Small intestine (tissue), 16 donors: ENCODE measurements at places on chromosomes 7 and 10. TPM values are rescaled to one million over a fixed set of nuclear protein-coding genes. Genes with fewer than 3 reads are reported as not detected.

Gene PIP
- polyA plus RNA-seq: not detected

Gene TRIL
- 0.27 TPM for polyA plus RNA-seq

Gene FBXO24
- not detected for polyA plus RNA-seq

DNA sequence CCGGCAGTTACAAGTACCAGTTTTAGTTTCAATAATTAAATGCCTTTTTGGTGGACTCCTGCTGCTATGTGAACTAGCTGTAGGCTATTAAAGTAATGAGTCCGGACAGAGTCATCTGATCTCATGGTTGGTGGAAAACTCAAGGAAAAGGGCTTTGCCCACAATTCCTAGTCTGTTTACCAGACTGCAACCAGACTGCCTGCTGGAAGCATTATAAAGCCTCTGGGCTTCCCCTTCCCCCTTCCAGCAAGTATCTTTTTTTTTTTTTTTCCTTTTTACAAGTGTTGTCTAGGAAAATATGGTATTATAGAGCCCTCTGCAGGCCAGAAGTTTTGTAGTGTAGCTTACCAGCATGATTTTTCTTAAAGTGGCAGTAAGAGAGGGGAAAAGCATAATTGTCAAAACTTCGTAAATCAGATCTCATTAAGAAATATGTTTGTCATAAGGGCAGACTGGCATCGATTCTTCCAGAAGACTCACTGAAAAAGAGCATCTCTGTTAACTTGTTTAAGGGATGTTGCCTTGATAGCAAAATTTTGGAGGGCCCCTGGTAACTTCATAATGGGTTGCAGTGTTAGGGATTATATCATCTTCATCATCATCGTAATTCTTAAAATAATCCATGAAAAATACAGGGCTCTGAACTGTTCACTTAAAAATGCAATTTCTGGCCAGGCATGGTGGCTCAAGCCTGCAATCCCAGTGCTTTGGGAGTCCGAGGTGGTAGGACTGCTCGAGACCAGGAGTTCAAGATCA lies 181.3 kb downstream of the TAX1BP1 start:
- no peak overlapping the region for H3K4me3 ChIP-seq
- H3K27me3 ChIP-seq: no peaks in the 10 kb centered on the region
- no peaks in the 10 kb centered on the region for H3K4me1 ChIP-seq
- no peak overlapping the region for H3K27ac ChIP-seq
- peak; percentile 71 for DNase-seq

- no peak overlapping the region for H3K4me3 ChIP-seq
- peaks cover 3% of the 10 kb centered on the region for H3K36me3 ChIP-seq
- no peak for DNase-seq
- no peaks in the 10 kb centered on the region for H3K27me3 ChIP-seq
- H3K27ac ChIP-seq: no peak overlapping the region
- H3K4me1 ChIP-seq: no peaks in the 10 kb centered on the region
Measured at GRCh38 chr10:74598891-74599566, 227.4 kb upstream of the KAT6B start.

DNA sequence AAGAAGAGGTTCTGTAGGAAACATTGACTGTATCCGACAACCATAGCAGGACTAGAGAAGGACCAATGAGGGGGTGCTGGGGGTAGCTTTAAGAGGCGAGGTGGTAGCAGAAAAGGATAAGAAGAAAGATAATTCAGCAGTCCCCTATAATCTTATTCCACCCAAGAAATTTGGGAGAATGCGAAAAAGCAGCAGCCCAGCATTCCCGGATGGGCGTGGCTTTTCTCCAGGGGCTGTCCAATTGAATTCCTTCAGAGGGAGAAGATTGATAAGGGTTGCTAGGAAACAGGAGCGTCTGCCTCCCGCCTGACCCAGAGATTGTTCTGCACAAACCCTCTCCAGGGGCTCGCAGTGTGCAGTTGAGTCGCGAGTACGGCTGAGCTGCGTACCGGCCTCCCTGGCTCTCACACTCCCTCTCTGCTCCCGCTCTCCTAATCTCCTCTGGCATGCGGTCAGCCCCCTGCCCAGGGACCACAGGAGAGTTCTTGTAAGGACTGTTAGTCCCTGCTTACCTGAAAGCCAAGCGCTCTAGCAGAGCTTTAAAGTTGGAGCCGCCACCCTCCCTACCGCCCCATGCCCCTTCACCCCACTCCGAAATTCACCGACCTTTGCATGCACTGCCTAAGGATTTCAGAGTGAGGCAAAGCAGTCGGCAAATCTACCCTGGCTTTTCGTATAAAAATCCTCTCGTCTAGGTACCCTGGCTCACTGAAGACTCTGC lies at the start of gene GRM3:
TSS of gene GRM3 (plus strand) at position 349 of the 721 bp plus-strand sequence. CDS start 121,237 bp downstream, outside the sequence.
- no peaks in the 10 kb centered on the region for H3K4me1 ChIP-seq
- peak; percentile 3 for DNase-seq
- no peaks in the 10 kb centered on the region for H3K36me3 ChIP-seq
- no peak within 1 kb of the TSS for H3K4me3 ChIP-seq
- peaks cover 26% of the 10 kb centered on the region for H3K27me3 ChIP-seq
- H3K27ac ChIP-seq: no peak within 1 kb of the TSS

DNA sequence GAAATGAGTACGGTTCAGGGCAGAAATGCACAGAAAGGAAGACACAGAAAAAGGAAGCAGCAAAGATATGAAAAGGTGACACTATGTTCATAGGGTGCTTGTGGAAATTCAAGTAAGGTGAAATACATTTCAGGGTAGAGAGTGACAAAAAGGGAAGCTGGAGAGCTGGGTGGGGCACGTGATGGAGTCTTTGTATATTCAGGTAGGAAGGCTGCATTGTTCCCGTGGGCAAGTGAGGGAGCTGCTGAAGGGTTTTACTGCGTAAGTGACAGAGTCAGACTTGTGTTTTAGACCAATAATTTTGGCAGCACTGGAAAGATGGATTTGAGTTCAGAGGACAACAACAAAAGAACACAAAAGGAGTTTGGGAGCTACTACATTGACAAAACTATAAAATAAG lies 35.3 kb upstream of the ANK3 start:
- no peak overlapping the region for H3K4me3 ChIP-seq
- no peaks in the 10 kb centered on the region for H3K4me1 ChIP-seq
- H3K27ac ChIP-seq: no peak overlapping the region
- H3K36me3 ChIP-seq: no peaks in the 10 kb centered on the region
- no peaks in the 10 kb centered on the region for H3K27me3 ChIP-seq

- no peaks in the 10 kb centered on the region for H3K27me3 ChIP-seq
- H3K4me1 ChIP-seq: peaks cover 3% of the 10 kb centered on the region
- no peak overlapping the region for H3K27ac ChIP-seq
- no peak for DNase-seq
Measured at GRCh38 chr7:135154734-135155133, 6.9 kb downstream of the TMEM140 start.

- H3K4me3 ChIP-seq: no peak overlapping the region
- no peak for DNase-seq
- no peak overlapping the region for H3K27ac ChIP-seq
- H3K36me3 ChIP-seq: no peaks in the 10 kb centered on the region
Measured at GRCh38 chr10:3955493-3955892, 170.5 kb upstream of the KLF6 start.

DNA sequence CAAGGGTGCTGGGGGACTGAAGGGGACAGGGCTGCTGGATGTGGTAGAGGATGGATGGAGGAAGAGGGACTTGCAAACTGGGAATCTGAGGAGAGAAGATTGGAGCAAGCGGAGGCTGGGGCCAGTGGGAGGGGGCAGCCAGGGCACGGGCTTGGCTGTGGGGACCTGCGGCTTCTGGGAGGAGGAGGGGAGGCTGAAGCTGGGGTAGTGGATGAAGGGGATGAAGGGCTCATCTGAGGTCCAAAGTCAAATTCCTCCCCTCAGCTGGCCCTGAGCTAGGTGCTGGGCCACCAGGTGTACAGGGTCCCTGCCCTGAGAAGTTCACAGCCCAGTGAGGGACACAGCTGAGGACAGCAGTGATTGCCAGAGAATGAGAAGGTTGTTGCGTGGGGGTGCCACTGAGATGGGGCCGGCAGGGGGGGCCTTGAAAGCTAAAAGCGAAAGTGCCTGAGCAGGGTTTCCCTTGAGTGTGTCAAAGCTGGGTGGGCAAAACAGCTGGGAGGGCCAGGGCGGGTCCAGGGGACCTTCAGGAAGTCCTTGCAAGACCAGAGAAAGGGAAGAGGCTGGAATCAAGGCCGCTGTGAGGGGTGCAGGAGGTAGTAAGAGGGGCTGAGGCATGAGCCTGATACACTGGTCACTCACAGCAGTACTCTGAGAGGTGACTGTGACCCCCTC lies 75.2 kb downstream of the MYL10 start:
- no peak overlapping the region for H3K27ac ChIP-seq
- H3K36me3 ChIP-seq: no peaks in the 10 kb centered on the region
- no peak for DNase-seq
- no peak overlapping the region for H3K4me3 ChIP-seq

- no peak for DNase-seq
- H3K4me1 ChIP-seq: no peaks in the 10 kb centered on the region
- no peak overlapping the region for H3K4me3 ChIP-seq
- H3K36me3 ChIP-seq: no peaks in the 10 kb centered on the region
- H3K27me3 ChIP-seq: no peaks in the 10 kb centered on the region
- H3K27ac ChIP-seq: no peak overlapping the region
Measured at GRCh38 chr7:43396187-43396740, 186.6 kb upstream of the STK17A start.

DNA sequence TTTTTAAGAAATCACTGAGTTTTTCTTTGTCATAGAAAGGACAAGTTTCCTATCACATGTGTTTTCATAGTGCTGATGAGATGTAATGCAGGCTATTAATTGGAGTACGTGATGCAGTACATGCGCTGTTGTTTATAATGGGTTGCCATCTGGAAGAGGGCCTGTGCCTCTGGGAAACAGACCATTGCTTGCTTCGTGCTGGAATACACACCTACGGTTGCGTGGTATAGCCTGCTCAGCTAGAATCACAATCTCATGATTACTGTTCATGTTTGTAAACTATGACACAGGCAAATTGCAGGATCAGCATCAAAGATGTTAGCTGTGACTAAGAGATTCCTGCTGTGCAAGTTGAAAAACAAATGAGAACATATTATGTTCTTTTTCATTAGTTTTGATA lies 107.2 kb upstream of the STEAP1B start:
- no peak overlapping the region for H3K27ac ChIP-seq
- no peak overlapping the region for H3K4me3 ChIP-seq
- no peaks in the 10 kb centered on the region for H3K36me3 ChIP-seq
- no peak for DNase-seq
- no peaks in the 10 kb centered on the region for H3K4me1 ChIP-seq

DNA sequence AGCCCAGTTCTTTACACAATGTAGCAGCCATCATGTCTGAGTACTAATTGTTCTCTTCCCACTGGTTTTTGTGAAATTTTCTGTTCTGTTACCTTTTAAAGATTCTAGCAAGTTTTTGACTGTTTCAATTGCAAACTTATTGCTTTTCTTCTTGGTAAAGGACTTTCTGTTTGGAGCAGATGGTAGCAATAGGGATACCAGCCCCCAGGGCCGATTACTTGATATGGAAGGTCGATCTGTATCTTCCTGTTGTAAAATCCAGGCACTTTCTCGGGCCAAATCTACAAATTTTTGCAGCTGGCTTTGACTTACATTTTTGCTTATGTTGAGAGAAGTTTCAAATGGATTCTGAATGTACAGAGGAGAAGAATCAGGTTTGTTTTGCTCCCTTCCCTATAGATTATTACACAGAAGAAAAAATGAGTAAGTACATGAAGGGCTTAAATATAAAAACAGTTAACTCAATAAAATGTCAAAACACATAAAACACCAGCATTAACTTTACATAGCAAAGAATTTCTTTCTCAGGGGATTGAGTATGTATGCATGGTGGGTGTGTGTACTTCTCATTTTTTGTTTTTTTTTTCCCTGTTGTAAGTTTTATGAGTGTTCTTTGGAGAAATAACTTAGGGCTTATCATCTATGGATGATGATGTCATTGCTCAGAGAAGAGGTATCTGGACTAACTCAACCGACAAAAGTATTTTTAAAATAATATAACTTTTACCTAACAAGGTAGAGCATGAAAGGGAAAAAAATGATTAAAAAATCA lies 35.3 kb downstream of the MTPAP start:
- no peak for DNase-seq
- H3K27me3 ChIP-seq: no peaks in the 10 kb centered on the region
- H3K4me1 ChIP-seq: no peaks in the 10 kb centered on the region

DNA sequence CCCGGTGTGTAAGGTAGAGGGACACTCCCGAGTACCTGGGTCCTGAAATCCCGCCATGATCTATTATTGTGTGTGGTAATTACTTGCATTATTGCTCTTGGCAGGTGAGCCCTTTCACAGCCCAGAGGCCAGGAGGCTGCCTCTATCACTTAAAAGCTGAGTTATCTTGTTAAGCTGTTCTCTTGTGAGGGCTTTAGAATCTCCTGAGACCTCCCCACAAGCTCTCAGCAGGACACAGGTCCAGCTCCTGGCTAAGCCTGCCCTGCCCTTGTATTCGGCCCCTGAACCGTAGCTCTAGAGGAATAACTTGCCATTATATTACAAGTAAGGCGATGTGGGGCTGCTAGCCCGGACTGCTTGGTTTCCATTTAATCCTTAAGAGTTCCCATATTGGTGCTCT lies 13.9 kb downstream of the SND1 start:
- peaks cover 3% of the 10 kb centered on the region for H3K4me1 ChIP-seq
- H3K4me3 ChIP-seq: no peak overlapping the region
- DNase-seq: no peak
- no peaks in the 10 kb centered on the region for H3K27me3 ChIP-seq
- H3K27ac ChIP-seq: no peak overlapping the region

DNA sequence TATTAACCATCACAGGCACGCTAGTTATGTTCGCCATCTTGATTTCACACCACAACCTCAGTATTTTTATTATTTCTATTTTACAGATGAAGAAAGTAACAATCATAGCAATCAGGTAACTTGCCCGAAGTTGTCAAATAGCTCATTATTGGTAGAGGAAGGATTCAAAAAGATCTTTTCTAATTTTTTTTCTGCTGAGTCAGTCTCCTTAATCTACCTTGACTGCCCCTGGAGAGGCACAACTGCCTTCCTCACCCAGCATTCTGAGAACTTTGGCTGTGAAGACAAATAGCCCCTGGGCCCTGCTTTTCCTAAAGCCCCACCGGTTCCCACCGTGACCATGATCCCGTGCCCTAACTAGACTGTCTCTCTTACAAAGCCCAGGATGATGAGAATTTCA lies 99.2 kb downstream of the TRIL start:
- no peaks in the 10 kb centered on the region for H3K4me1 ChIP-seq
- H3K27ac ChIP-seq: no peak overlapping the region
- H3K27me3 ChIP-seq: peaks cover 5% of the 10 kb centered on the region
- H3K36me3 ChIP-seq: no peaks in the 10 kb centered on the region
- no peak for DNase-seq
- H3K4me3 ChIP-seq: no peak overlapping the region

DNA sequence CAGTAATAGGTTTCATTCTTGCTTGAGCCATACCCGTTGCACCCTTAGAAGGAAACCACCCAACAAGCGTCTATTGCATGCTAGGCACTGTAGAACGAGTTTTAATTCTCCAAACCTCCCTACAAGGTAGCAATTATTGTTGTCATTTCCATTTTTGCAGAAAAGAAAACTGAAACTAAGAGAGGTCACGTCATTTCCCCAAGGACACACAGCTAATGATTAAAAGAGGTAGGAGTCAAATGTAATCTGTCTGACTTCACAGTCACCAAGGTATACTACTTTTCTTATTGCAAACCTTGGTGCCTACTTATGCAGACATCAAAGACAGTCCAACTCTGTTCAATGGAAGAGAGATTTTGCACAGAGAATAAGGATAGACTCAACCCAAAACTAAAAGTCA lies 49.1 kb upstream of the C1QL3 start:
- H3K4me1 ChIP-seq: no peaks in the 10 kb centered on the region
- no peaks in the 10 kb centered on the region for H3K27me3 ChIP-seq
- no peak overlapping the region for H3K4me3 ChIP-seq
- H3K36me3 ChIP-seq: no peaks in the 10 kb centered on the region
- no peak overlapping the region for H3K27ac ChIP-seq
- DNase-seq: no peak

- no peaks in the 10 kb centered on the region for H3K27me3 ChIP-seq
- H3K27ac ChIP-seq: no peak overlapping the region
- no peak overlapping the region for H3K4me3 ChIP-seq
- H3K36me3 ChIP-seq: no peaks in the 10 kb centered on the region
Measured at GRCh38 chr7:76408121-76408560, 1.4 kb downstream of the SSC4D start.
